ENCODE measurements at places on chromosomes 11 and 22. TPM values are rescaled to one million over a fixed set of nuclear protein-coding genes. Genes with fewer than 3 reads are reported as not detected.

The FAM180B gene
- total RNA-seq: not detected

The KCNK7 gene
- not detected for total RNA-seq

The GUCY1A2 gene
- total RNA-seq: 5.3 TPM

The NXPE4 gene
- not detected for total RNA-seq

The NEFH gene
- total RNA-seq: 1.4 TPM

GRCh38 chr11:100769617-100770016, 82.5 kb downstream of the ARHGAP42 start:
- DNase-seq: no peak
- H3K27ac ChIP-seq: no peak overlapping the region

GRCh38 chr11:104000798-104001197, 35.6 kb upstream of the DDI1 start:
- no peak overlapping the region for H3K4me3 ChIP-seq
- H3K27me3 ChIP-seq: no peaks in the 10 kb centered on the region
- H3K4me1 ChIP-seq: no peaks in the 10 kb centered on the region
- H3K36me3 ChIP-seq: no peaks in the 10 kb centered on the region

DNA sequence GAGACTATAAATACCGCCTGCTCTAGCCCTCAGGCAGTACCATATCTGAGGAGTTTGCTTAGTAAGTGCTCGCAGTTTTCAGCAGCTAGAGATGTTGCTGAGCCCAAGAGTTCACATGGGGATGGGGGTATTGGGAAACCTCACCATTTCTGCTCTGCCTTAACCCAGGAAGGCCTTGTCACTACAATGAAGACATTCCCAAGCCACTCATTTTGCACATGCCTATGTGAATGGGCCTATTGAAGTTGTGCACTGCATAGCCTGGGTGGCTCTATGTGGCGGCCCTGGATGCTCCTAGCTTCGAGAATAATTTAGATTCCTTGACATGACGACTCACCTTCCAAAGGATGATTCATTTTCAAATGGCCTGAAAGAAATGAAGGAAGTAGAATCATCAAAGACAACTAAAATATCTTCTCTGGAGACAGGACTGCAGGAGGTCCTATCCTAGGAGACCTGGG, 163.4 kb downstream of the ADAMTS15 start:
- H3K4me1 ChIP-seq: no peaks in the 10 kb centered on the region
- DNase-seq: no peak
- no peaks in the 10 kb centered on the region for H3K36me3 ChIP-seq

DNA sequence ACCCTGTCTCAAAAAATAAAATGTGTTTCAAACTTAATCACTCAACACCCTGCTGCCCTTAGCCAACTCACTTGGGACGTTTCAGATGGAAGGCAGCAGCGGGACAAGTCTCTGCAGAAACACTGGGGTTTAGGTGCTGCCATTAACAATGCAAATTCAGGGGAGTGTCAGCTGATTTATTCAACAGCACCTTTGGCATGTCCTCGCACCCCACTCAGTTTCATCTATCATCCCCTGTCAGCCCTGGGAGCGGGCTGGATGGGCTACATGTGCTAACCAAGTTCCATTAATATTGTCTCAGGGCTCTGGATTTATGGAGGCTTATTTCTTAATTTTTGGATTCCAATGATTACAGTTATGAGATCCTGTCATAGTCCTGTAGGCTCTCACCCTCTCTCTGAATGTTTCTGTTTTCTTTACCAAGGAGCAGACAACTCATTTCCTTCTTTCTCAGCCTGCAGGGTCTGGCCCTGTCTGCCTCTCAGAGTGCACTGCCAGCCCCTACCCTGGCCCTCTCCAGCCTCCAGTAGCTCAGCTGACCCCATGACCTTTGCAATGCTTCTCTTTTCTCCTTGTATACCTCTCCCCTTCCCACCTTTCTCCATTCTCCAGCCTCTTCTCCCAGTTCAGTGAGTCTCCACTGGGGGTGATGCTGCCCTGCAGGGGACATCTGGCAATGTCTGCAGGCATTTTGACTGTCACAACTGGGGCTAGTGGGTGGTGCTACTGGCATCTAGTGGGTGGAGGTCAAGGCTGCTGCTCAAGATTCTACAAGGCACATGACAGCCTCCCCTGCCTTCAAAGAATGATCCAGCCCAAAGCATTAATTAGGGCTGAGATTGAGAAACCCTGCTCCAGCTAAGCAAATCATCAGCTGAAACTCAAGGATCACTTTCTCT, 79.0 kb downstream of the APIP start:
- H3K27me3 ChIP-seq: no peaks in the 10 kb centered on the region
- H3K36me3 ChIP-seq: peaks cover 3% of the 10 kb centered on the region
- no peak overlapping the region for H3K4me3 ChIP-seq
- peak; percentile 69 for DNase-seq
- H3K27ac ChIP-seq: no peak overlapping the region

Measured in endodermal cell (in vitro differentiated cells).